CD4-positive, alpha-beta memory T cell (primary cell): ENCODE measurements at places on chromosomes 7 and 10. TPM values are rescaled to one million over a fixed set of nuclear protein-coding genes. Genes with fewer than 3 reads are reported as not detected.

PKD1L1 gene
- polyA plus RNA-seq, result not detected

BICC1 gene
- polyA plus RNA-seq, result not detected

PBLD gene
- polyA plus RNA-seq, result 1.0 TPM

OR2A12 gene
- not detected for polyA plus RNA-seq

RBP3 gene
- not detected for polyA plus RNA-seq

TAS2R5 gene
- polyA plus RNA-seq, result 0.52 TPM

FRMPD2 gene
- polyA plus RNA-seq, result not detected

GPRIN2 gene
- not detected for polyA plus RNA-seq

ABCC2 gene
- polyA plus RNA-seq, result 1.1 TPM

LRRD1 gene
- not detected for polyA plus RNA-seq

SPDYE9 gene
- polyA plus RNA-seq, result not detected

KIF5B gene
- 23.4 TPM for polyA plus RNA-seq

HOXA6 gene
- polyA plus RNA-seq, result not detected

DOCK1 gene
- polyA plus RNA-seq, result not detected

SNCG gene
- not detected for polyA plus RNA-seq
